ENCODE measurements at places on chromosomes 5 and 9.

- DNase-seq, result peak; percentile 9
These were observed 700.2 kb upstream of the PTPRD start for GRCh38 chr9:11312966-11313365.

- peak; percentile 57 for DNase-seq
These were observed 684 bp downstream of the DNAJA1 start for GRCh38 chr9:33025572-33026342.

DNA sequence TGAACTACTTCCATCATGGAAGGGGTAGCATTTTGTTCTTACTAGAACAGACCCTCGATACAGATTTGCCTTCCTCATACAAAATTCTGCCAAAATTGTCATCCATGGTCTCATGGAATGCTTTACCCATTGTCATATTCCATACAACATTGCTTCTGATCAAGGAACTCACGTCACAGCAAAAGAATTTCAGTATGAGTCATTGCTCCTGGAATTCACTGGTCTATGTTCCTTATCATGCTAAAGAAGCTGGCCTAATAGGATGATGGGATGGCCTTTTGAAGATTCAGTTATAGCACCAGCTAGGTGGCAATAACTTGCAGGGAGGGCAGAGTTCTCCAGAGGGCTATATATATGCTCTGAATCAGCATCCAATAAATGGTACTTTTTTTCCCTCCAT lies 18.2 kb upstream of the FNIP1 start:
- DNase-seq, result peak; percentile 91

DNA sequence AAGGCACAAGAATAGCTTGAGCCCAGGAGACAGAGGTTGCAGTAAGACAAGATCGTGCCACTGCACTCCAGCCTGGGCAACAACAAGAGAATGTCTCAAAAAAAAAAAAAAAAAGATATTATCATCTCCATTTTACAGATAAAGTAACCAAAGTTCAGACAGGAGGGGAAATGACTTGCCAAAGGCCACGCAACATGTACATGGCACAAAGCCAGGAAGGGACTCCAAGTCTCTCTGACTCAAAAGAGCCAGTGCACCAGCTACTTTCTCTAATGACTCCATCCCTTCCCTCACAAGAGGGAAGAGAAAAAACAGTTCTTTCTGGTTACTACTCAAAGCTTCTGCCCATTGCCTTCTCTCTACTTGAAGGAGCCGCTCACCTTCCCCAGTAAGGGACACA lies 34.1 kb downstream of the SIL1 start:
- DNase-seq, result no peak

Data from HT1080 (cell line).